ENCODE measurements at places on chromosomes 12 and 14. TPM values are rescaled to one million over a fixed set of nuclear protein-coding genes. Genes with fewer than 3 reads are reported as not detected.

- DNase-seq, result no peak
Observed at GRCh38 chr14:58200480-58200841, 512 bp downstream of the ACTR10 start.

DNA sequence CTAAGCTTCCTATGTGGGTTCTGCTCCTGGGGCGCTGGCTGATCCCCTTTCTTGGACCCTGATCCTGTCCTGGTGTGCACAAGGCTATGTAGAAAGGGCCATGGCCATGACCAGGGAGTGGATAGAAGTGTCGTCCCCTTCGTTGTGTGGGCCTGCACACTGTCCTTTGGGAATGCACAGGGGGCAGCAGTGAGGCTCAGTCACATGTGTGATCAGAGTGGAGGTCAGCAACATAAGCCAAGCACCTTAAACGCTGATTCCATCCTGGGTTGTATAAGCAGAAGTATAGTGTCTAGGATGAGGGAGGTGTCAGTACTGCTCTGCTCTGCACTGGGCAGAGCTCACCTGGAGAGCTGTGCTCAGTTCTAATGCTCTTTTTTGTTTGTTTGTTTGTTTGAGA is 48.4 kb downstream of the ESRRB start:
- no peak for DNase-seq

GRCh38 chr12:116184763-116185162 is 92.7 kb downstream of the MED13L start:
- DNase-seq, result no peak

DNA sequence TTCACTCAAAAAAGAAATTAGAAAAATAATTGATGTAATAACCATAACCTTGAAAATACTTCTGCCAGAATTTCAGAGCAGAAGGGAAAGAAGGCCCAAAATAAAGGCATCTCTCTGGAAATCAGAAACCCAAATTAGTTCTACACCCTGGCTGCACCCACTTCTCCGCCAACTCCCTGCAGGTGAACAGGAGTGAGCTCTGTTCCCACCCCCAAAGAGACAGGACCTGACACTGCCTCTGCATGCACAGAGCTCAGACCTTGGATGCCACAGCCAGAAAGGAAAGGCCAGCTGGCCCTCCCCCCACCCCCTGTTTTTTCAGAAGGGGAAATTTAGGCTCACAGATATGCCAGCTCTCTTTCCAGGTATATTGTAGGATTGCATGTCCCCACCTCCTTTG is 228.2 kb downstream of the BCL11B start:
- no peak for DNase-seq

DNA sequence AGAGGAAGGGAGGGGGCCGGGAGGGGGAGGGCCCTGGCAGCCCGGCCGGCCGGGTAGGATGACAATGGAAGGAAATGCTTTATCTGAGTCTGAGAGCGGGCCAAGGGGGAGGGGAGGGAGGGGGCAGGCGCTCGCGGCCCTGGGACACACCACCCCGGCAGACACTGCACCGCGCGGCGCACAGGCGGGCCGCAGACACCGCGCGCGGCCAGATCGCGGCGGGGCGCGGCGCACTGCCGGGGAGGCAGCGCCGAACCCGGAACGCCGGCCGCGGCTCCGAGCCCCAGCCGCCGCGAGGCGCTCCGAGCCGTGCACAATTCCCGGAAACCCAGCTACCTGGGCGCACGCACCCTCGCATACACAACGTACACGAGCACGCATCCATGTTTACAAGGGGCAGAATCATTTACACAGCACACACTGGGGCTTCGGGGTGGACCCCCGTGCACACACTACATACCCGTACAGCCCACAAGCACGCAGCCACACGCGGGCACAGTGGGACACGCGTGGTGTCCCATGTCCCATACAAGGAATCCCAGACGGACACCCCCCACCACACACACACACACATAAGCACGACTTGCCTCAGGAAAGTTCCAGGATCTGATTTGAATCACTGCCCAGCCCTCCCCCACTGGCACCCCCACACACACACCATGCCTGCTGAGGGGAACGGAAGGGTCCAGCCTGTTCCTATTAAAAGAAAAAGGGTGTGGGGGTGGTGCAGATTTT is at the start of gene HDAC7:
Gene HDAC7 (minus strand): TSS at position 8 of the 735 bp plus-strand sequence. CDS start 118 bp downstream, outside the sequence.
- peak; percentile 81 for DNase-seq

- no peak for DNase-seq
Observed at GRCh38 chr12:3119756-3120601, 42.8 kb downstream of the TSPAN9 start.

GRCh38 chr12:75579552-75579951 is 68.1 kb upstream of the KRR1 start:
- DNase-seq, result no peak

DNA sequence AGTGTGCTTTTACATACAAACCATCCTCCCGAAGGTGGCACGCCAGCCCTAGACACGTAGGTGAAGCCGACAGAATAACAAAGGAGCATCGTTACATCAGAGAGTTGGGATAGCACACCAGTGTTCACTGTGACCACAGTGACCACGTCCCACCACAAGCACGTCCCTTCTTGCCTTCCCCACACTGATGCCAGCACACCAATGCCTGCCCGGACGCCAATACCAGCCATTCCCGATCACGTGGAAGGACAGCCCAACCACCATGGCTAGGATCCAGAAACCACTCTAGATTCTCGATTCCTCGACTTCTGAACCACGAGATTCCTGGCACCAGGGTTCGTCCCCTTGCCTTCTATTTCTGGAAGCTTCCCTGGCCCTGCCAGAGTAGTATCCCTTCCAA is 48.0 kb upstream of the GPR68 start:
- no peak for DNase-seq

DNA sequence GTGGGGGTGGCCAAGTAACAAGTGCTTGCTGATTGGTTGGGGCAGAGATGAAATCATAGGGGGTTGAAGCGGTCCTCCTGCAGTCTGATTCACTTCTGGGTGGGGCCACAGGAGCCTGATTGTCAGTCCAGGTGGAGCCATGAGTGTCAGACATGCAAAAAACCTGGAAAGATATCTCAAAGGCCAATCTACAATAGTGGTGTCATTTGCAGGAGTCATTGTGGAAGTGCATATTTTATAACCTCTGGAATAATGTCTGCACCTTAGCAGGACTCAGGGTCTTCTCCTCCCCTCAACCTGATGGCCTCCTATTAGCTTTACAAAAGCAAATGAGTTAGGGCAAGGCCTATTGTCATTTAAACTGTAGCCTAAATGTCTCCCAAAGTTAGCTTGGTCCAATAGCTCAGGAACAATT is 241.4 kb downstream of the NUAK1 start:
- no peak for DNase-seq

DNA sequence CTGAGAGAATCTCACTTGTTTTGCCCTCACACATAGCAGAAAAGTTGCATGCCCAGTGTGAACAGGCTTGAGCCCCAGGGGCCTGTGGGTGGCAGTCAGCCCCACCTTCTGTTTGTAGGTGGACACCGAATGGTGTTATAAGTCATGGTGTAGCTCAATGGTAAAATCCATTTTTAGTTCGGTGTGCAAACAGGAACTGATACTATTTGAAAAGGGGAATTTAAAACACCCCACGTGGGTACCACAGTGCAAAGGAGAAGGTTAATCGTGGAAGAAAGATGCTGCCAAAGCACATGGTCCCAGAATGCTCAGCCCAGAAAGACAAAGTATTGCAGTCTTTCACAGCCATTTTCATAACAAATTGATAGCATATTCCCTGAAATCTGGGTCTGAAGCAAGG is 71.8 kb upstream of the GZMB start:
- DNase-seq, result no peak

GRCh38 chr14:96273629-96274028 is 17.6 kb downstream of the BDKRB1 start:
- no peak for DNase-seq

DNA sequence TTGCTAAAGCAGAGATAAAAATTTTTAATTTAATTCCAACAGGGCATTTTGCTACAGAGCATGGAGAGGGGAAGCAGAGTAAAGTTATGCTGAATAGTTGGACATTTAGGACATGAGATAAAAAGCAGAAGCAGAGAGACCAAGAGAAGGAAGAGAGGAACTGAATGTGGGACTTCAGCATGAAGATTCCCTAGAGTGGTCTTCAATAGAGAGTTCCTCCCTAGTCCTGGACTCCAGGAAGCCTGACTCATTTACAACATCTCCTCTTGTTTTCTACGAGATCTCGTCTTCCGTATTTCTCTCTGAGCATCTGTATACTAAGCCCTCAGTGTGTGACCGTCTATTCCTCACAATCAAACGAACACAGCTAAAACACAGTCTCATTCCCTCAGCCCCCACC is 35.2 kb upstream of the IFT81 start:
- no peak for DNase-seq

DNA sequence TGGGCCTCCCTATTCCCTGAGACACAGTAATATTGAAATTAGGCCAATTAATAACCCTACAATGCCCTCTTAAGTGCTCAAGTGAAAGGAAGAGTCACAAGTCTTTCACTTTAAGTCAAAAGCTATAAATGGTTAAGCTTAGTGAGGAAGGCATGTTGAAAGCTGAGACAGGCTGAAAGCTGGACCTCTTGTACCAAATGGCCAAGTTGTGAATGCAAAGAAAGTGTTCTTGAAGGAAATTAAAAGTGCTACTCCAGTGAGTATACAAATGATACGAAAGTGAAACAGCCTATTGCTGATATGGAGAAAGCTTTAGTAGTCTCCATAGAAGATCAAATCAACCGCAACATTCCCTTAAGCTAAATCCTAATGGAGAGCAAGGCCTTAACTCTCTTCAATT is 140.8 kb downstream of the PTCSC3 start:
- DNase-seq, result no peak

Gene TAS2R10
- total RNA-seq, result 0.48 TPM

Gene PSEN1
- 38.5 TPM for total RNA-seq

Gene GLIPR1L1
- not detected for total RNA-seq

Gene TCL1B
- not detected for total RNA-seq

Gene TRIAP1
- 24.0 TPM for total RNA-seq

Gene ACRBP
- total RNA-seq, result 8.8 TPM

Gene MYRFL
- total RNA-seq, result not detected

Gene IFNG-AS1
- total RNA-seq, result 5.1 TPM

Gene KRT3
- total RNA-seq, result not detected

Gene SLC6A12
- total RNA-seq, result not detected

Gene ACVRL1
- not detected for total RNA-seq

Gene BIN2
- 164 TPM for total RNA-seq

Gene TCL1A
- 0.75 TPM for total RNA-seq

Measured in activated naive CD8-positive, alpha-beta T cell treated with anti-CD3 and anti-CD28 coated beads, Interleukin-2, amount 10 ng/mL, durations not matched to agents 7 days and 5 days (primary cell).